ENCODE measurements at places on chromosomes 4 and X.

GRCh38 chr4:123159479-123159878 lies 237.1 kb upstream of the NUDT6 start:
- no peak for DNase-seq

- DNase-seq = no peak
Measured at GRCh38 chr4:41881981-41882624, 53.1 kb upstream of the TMEM33 start.

- DNase-seq = no peak
Measured at GRCh38 chr4:188031751-188032150, 36.2 kb downstream of the ZFP42 start.

- no peak for DNase-seq
Measured at GRCh38 chr4:189069772-189070171, 870.9 kb upstream of the FRG1 start.

Measured in CD4-positive, alpha-beta memory T cell (primary cell).